Adipocyte (in vitro differentiated cells): ENCODE measurements at places on chromosomes 1 and 21.

DNA sequence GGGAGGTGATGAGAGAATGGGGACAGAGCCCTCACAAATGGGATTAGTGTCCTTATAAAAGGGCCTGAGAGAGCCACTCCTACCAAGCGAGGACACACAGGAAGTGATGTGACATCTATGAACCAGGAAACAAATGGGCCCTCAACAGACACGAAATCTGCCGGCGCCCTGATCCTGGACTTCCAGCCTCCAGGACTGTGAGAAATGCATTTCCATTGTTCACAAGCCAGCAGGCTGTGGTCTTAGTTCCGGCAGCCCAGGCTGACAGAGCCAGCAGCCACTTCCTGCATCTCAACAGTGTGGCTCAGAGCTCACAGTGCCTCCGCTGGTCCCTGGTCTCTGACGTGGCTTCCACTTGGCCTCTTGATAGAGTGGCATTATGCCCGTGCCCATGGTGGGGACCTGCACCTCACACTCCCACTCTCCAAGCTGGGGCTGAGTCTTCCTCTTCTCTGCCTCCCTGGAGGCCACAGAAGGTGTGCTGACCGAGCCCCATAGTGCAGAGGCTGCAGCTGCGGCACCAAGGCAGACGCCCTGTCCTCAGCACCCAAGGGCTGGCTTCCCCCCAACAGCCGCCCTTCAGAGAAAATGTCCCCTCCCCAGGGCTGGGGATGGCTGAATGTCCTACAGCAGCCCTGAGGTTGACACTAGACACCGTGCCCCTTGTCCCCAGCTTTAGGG lies 44.9 kb downstream of the ACOT7 start:
- DNase-seq: no peak

- no peak for DNase-seq
These were observed 23.7 kb downstream of the GPR137B start for GRCh38 chr1:236166041-236166440.

DNA sequence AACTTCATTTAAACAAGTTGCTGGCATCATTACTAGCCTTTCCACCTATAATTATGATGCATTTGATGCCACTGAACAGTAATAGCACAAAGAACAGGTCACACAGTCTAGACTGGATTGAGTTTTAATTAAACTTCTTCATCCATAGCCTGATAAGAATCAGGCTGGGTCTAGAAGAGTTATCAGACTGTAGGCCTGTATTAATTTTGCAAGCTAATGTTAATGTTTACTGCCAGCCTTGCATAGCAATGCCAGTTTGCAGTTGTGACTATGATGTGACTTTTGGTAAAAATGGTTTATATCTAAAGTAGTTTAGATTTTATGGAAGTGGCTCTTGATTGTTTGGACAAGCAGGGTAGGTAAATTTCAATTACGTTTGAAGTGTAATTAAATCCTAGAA lies 68.0 kb downstream of the PRKAA2 start:
- DNase-seq: no peak

- no peak for DNase-seq
These were observed 36.9 kb upstream of the ST6GALNAC5 start for GRCh38 chr1:76830373-76830772.

DNA sequence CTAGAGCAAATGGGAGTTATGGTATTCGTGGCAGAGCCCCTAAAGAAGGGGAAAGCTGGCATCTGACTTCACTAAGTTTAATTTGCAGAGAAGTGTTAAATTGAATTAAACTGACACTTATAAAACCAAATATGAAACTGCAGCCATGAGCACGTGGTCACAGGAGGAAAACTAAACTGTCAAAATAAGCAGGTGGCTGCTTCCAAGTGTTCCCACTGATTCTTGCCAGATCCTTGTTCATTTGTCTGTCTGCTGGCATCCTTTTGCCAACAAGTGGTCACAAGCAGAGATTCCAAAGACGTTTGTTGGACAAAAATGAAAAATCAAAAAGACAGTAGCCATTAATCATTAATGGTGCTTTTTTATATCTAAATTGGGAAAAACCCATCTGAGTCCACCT lies 6.5 kb upstream of the CELA2B start:
- no peak for DNase-seq

GRCh38 chr21:43376478-43376882 lies 50.5 kb downstream of the SIK1 start:
- no peak for DNase-seq

DNA sequence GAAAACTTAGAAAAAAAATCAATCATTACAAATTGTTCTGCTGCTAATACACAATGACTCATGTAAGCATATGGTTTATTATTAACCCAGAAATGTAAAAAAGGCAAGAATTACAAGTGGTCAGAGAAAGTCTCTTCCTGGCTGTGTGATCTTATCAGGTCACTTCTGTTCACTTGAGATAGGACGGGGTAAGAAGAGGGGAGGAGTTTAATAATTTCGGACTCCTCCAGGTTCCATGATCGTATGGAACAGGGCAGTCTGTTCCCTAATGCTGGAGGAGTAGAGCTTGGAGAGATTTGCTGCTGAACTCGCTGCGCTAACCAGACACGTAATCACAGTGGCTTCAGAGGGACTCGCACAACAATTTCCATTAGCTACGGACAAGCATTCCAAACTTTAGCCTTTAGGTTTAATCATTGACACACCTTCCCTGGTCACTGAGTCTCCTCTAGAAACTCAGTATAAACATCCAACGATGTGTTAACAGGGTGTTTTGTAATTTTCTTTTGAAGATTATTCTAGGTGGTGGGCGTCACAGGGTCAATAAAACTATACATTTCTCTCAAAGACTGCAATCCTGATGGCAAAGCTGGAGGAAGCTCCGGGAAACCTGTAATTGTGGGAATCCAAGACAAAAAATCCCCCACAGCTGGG lies 1.3 kb downstream of the CRYZ start:
- DNase-seq: peak; percentile 32

DNA sequence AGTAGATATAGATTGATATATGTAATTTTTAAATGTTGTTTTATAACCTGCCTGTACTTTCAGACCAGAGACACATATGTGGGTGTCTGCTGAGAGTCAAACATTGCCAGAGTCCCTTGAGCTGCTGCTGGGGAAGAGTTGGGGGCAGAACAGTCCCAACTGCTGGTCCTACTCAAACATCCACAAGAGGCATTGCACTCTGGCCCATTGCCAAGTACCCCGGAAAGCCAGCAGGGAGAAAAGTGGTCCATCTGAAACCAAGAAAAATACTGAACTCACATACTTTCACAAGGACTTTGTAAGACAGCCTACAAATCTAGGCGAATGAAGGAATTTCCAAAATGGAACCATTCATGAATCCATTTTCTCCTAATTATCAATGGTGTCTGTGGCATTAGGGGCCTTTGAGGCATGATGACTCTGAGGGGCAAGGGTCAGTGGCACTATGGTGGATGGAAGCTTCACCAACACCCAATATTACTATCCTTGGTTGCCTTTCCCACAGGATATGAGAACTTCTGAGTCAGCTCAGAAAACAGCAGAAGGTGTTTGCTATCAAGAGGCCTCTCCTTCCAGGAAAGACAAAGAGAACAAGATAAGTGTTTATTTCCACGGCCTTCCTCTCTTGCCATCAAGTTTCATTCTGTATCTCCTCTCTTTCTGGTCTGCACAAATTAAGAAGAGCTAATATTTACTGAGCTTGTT lies 7.3 kb upstream of the TBX15 start:
- DNase-seq: no peak

DNA sequence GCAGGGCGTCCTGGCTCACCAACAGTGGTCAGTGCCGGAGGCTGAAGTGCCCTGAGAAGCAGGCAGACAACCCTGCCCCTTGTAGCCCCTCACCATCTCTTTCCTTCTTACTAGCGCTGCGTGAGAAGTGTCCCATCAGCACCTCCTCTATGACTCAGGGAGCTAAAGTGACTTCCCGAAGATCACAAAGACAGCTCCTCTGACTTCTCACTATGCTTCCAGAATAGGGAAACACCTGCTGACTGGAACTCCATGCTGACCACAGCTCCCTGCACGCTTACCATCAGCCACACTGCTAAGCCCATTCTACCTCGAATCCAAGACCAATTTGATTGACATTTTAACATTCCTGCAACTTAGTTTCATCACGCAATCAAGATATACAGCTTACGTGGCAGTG lies 92.8 kb downstream of the JAK1 start:
- DNase-seq: no peak

DNA sequence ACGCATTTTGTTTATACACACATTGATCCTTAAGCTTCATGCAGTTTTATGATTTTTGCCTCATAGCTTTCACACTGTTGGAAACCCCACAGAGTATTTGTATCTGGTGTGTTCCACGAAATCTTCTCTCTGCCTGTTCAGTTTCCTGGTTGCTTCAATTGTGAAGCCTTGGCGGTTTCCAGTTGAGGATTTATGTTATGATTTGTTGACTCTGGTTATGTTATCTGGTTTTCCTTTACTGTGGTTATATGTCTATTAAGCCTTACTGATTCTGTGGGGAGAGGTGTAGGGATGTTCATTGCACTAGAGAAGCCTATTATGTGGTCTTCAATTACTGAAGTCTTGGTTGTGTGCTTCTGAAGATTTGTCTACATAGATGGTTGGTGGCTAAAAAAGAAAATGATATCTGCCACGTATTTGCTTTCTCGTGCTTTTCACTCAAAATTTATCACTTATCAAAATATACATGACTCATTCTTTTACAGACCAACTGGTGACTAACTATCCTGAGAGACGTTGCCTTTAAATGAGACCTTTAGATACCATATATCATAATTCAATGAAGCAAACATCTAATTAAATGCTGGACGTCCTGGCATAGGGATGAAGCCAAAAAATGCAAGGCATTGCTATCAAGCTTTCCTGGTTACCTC lies 488.0 kb upstream of the B3GALT2 start:
- DNase-seq: peak; percentile 17

- DNase-seq: no peak
These were observed 422.7 kb downstream of the MATN1 start for GRCh38 chr1:30300669-30301068.

GRCh38 chr1:110503471-110503870 lies 15.5 kb downstream of the KCNA10 start:
- DNase-seq: no peak

DNA sequence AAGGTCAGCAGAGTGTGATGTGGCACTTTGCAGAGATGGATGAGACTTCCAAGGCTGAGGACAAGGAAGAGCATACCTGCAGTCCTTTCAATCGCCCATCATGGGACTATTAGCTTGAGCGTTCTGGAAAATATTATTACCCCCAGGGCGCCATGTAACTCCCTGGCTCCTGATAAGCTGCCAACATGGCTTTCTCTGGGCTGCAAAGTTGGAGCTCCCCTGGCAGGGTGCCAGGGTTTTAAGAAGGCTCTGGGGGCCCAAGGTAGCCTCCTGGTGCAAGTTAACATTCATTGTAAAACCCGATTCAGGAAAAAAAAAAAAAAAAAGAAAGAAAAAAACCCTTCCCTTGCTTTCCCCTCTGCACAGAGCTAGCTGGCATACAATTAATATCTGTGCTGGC lies 196.7 kb downstream of the PBX1 start:
- no peak for DNase-seq

- DNase-seq: peak; percentile 36
These were observed 41.0 kb upstream of the HAO2 start for GRCh38 chr1:119327450-119328155.

DNA sequence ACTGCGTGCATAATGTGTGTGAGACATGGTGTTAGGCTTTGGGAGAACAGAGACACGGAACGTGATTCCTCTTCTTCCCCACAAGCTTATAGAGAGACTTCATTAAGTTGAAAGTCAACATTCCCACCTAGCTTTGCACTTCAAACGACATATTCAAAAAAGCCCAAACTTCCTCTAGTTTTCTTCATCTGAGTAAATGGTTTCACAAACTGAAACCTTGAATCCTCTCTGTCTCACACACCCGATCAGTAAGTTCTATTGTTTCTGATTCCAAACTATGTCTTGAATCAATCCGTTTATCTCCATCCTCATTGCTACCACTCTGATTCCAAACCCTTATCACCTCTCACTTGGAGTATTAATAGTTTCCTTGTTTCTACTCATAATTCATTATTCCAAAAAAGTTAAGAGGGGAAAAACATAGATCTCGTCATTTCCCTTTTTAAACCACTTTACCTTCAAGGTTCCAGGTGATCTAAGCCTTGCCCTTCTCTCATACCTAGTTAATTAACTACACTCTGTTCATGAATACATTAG lies 1.6 kb upstream of the METTL18 start:
- DNase-seq: no peak

DNA sequence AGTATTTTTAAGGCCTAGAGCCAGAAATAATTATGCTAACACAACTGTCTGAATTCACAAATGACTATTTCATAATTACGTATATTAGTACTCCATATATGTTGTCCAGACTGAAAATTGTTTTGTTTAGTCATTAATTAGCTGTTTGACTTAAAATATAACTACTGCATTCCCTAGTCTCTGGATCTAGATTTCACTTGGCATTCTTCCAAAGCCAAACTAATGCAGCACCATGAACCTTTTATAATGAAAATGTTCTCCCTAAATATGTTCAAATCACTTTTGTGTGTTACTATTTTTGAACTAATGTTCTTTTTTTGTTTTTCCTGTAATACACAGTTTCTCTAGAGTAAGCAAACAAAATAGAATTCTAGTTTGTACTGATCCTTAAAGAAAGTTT lies 46.1 kb downstream of the CAMTA1 start:
- DNase-seq: peak; percentile 57

GRCh38 chr1:147612366-147612765 lies 58.0 kb downstream of the ACP6 start:
- DNase-seq: no peak

DNA sequence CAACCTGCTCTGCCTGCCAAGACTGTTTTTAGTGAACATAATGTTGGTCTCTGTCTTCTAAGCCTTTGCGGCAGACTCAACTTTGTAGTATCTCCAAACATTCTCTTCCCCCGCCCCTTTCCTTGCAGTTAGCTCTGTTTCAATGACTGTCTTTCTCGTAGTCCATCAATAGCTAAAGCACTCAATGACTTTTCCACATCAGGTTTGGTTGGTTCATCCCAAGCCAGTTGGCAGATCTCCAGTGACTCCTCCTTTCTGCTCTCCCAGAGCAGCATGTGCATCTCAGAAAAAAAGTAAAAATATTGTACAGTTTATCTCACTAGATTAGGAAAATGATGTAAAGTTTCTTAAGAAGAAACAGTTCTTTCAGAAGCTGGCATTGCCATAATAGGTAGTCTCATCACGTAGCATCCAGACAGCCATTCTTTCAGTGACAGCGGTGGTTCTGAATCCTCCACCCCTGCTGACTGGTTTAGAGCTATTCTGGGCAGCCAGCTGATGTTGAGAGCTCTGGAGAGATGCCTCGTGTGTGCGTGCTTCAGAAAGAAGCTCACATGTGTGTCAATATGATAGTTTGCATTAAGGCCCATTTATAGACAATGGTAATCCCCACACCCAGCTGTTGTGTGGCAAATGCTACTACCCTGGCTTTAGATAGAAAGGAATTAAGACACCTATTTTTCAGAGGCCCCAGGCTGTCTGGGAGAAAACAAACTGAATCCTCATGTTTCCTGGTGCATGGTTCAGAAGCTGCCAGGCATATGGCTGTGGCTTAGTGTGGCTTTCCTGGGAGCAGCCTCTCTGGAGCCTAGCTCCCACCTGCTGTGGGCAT lies 53.2 kb downstream of the CNN3 start:
- DNase-seq: peak; percentile 42
